ENCODE measurements at places on chromosomes 7 and 10.

- DNase-seq, result no peak
Measured at GRCh38 chr7:70788276-70788675, 343.7 kb upstream of the GALNT17 start.

- no peak for DNase-seq
Measured at GRCh38 chr10:10530313-10530712, 487.4 kb upstream of the CELF2 start.

DNA sequence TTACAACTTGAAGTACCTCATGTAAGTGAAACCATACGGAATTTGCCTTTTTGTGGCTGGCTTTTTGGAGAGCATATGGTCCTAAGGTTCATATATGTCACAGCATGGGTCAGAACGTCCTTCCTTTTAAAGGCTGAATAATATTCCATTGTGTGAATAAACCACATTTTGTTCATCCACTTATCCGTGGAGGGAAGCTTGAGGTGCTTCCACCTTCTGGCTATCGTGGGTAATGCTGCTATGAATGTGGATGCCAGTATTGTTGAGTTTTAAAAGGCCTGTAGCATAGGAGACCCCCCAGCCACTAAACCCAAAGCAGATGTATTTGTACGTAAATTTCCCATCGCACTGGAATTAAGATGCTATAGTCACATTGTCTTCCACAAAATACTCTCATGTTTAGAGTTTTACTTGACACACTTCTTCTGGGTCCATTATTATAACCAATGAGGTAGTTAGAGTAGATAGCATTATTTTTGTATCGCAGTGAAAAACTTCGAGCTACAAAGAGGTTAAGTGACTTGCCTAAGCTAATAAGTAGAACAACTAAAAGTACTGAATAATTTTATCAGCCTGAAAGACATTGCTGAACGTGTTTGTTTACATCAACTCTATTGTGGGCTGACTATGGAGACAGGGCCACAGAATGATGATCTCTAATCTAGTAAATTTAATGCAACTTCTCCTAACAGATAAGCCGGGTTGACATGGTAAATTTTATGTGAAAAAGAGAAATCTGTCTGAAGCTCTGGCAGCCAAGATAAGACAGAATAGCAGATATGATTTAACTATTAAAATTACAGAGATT lies 183.0 kb upstream of the CTBP2 start:
- no peak for DNase-seq

GRCh38 chr10:58457761-58458616 lies 54.7 kb upstream of the BICC1 start:
- DNase-seq, result no peak

DNA sequence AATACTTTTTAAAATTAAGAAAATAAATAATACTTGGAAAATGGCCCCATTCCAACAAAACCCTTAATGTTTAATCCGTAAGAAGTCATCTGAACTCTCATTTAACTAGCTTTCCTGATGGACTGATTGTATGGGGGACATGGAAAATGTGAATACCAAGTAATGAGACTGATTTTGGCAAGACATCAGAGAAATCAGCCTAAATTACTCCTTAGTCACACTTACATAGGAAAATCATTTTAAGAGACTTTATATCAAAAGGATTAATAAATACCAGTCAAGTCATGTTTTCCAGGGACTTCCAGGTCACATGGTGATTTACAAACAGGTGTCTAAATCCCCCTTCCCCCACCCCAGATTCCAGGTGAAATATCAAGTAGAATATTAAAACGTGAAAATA lies 58.2 kb downstream of the GRM8 start:
- no peak for DNase-seq

DNA sequence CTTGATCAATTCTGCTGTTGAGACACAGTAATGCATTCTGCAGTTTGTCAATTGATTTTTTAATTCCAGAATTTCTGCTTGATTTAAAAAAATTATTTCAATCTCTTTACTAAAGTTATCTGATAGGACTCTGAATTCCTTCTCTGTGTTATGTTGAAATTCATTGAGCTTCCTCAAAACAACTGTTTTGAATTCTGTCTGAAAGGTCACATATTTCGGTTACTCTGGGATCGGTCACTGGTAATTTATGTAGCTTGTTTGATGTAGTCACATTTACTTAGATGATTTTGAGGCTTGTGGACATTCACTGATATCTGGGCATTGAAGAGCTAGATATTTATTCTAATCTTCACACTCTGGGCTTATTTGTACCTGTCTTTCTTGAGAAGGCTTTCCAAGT lies 67.2 kb upstream of the NME8 start:
- DNase-seq, result no peak

GRCh38 chr7:64206903-64207302 lies at the start of gene ZNF735:
TSS of gene ZNF735 (plus strand) at chr7:64207203. CDS start at chr7:64207203, 0 bp downstream.
- no peak for DNase-seq
